Hematopoietic multipotent progenitor cell treated with erythropoietin and hydrocortisone succinate and interleukin-3 and kit ligand, for 17 days (in vitro differentiated cells): ENCODE measurements at places on chromosomes 12 and 14.

DNA sequence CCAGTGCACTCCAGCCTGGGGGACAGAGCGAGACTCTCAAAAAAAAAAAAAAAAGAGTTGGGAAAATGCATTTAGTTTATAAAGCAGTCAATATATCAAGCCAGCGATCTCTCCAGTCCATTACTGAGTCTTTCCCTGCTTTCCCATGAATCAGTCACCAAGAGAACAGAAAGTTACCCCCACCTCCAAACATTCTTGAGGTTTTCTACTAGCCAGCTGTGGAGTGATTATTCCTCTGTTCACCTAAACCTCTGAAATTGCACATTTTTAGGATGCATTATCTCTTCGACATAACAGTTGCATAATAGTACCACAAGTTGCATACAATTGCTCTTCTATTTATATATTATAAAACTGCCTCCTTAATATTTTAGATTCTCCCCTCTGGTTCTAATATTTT is 134.8 kb upstream of the DIO3 start:
- DNase-seq: no peak

- no peak for DNase-seq
Observed at GRCh38 chr12:59780605-59781135, 184.8 kb downstream of the SLC16A7 start.

- DNase-seq: no peak
Observed at GRCh38 chr14:22955702-22956569, 954 bp downstream of the HAUS4 start.

GRCh38 chr12:21934173-21934572 is 7.1 kb downstream of the ABCC9 start:
- no peak for DNase-seq

GRCh38 chr14:77782202-77782601 is 17.7 kb upstream of the ADCK1 start:
- no peak for DNase-seq

GRCh38 chr14:103749860-103750259 is 34.2 kb downstream of the ZFYVE21 start:
- DNase-seq: peak; percentile 72

GRCh38 chr12:47785887-47786661 is 13.0 kb downstream of the SLC48A1 start:
- no peak for DNase-seq

- peak; percentile 47 for DNase-seq
Observed at GRCh38 chr12:109927622-109928021, 27.5 kb downstream of the TCHP start.

- no peak for DNase-seq
Observed at GRCh38 chr12:100675432-100675831, 101.9 kb downstream of the GAS2L3 start.

- DNase-seq: no peak
Observed at GRCh38 chr14:32707742-32708500, 230.8 kb upstream of the NPAS3 start.

- DNase-seq: no peak
Observed at GRCh38 chr12:29253906-29254625, 105.0 kb downstream of the FAR2 start.

DNA sequence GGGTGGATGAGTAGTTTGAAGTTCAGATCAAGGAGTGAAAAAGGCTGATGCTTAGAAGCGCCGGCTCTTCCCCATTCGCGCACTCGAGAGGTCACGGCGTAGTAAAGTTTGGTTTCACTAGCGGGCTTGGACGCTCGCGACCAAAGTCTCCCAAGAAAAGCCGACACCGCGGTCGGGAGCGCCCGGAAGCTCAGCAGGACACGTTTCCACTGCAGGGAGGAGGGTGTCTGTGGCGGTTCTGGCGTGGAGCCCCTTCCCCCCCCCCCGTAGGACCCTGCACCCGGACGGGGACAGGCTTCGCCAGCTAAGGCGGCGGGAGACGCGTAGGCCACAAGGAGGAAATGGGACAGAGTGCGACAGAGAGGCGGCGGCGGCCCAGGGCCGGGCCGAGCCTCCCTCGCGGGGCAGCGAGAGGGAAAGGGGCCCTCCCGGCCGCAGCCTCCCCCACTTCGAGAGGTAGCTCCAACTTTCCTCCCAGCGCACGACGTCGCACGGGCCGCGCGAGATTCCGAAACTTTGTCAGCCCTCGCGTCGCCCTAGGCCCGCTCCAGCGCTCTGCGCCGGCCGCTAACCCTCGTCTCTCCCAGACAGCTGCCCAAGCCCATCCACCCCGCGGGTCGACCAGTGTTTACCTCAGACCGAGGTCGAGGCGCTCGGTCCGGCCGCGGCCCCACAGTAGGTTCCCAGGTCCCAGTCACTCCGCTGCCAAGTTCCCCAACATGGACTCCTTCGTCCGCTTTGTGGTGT is 480 bp downstream of the SCAF11 start:
- DNase-seq: peak; percentile 74

DNA sequence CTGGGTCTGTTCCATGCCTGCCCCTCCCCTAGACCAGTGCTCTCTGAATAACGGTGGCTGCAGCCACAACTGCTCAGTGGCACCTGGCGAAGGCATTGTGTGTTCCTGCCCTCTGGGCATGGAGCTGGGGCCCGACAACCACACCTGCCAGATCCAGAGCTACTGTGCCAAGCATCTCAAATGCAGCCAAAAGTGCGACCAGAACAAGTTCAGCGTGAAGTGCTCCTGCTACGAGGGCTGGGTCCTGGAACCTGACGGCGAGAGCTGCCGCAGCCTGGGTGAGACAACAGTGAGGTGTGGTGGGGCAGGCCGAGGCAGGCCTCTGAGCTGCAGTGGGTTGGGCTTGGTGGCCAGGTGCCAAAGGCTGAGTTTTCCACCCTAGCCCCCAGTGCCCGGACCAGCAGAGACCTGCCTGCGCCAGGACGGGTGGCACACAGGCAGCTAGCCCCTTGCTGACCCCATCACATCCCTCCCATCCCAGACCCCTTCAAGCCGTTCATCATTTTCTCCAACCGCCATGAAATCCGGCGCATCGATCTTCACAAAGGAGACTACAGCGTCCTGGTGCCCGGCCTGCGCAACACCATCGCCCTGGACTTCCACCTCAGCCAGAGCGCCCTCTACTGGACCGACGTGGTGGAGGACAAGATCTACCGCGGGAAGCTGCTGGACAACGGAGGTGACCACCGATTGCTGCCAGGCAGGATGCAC is 28.2 kb upstream of the LRP1-AS start:
- peak; percentile 77 for DNase-seq
